Activated CD4-positive, alpha-beta T cell treated with anti-CD3 and anti-CD28 coated beads, Interleukin-2, amount 10 ng/mL, durations not matched to agents 24 days and 14 days (primary cell): ENCODE measurements at places on chromosomes 13 and 19.

DNA sequence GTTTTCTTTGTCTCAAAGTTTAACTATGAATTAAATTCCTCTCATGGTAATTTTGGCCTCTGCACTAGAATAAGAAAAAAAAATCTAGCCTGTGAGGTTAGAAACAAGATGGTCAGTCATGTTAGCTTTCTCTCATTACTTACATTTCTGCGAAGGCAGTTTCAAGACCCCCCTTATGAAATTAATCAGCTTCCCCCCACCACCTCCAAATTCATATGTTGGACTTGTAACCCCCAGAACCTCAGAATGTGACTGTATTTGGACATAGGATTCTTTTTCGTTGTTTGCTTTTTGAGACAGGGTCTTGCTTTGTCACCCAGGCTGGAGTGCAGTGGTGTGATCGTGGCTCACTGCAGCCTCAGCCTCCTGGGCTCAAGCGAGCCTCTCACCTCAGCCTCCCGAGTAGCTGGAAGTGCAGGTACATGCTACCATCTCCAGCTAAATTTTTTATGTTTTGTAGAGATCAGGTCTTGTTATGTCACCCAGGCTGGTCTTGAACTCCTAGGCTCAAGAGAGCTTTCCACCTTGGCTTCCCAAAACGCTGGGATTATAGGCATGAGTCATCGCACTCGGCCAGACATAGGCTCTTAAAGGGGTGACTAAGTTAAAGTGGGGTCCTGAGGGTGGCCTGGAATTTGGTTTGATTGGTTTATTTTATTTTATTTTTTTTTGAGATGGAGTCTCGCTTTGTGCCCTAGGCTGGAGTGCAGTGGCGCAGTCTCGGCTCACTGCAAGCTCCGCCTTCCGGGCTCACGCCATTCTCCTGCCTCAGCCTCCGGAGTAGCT is 1.4 kb downstream of the PLA2G4C start:
- DNase-seq, result no peak

- DNase-seq, result no peak
Observed at GRCh38 chr13:113186061-113186900, 22.2 kb downstream of the PCID2 start.

DNA sequence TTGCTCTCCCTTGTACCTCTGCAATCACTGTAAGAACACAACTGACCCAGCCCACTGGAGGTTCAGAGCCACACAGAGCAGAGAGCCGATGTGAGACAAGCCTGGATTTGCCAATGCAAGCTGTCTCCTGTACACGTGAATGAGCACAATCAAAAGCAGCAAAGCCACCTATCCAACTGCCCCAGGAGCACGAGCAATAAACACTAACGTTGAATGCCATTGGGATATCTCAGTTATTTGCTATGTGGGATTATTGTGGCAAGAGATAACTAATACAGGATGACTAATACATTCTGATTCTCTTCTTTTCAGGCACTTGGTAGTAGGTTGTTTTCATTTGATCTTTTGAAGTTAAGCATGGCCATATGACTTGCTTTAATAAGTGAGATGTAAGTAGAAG is 85.2 kb upstream of the FAM216B start:
- DNase-seq, result no peak

DNA sequence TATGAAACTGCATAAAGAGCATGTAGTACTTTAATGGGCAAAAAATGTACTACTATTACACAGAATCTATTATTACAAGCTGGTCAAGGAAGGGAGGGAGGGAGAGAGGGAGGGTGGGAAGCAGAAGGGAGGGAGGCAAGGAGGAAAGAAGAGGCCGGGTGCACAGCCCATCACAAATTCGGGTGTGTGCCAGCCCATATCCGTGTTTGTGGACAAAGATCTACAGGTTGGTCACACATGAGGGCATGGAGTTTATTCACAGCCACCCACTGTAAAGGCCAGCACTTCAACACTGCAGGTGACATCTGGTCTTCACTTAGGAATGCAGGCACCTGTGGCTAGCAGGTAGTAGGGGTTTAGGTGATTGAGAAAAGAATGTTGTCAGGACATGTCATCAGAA is 352.5 kb upstream of the NBEA start:
- DNase-seq, result no peak

DNA sequence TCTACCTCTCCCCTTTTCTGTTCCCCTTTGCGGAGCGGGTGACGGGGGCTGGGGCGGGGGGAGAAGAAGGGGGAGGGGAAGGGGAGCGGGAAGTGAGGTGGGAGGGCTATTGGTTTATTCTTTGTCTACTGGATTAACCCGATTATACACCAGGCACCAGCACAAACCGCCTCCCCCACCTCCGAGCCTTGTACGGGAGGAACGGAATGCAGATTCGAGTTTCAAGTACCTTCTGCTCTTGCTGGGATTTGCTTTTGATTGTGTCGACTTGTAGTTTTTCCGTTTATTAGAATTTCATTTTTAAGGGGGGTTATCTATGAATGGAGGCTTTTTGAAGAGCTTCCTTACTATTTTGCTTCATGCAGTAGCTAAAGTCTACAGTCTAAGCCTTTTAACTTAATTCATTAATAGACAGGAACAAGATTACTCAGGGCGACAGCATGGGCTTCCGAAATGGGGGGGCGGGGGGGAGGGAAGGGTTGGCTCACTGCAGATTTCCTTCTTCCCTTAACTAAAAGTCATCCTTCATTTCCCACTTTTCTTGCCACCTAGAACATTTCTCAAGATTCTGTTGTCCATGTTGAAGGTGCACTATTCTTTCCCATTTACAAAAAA is 937 bp upstream of the SPRY2 start:
- no peak for DNase-seq

DNA sequence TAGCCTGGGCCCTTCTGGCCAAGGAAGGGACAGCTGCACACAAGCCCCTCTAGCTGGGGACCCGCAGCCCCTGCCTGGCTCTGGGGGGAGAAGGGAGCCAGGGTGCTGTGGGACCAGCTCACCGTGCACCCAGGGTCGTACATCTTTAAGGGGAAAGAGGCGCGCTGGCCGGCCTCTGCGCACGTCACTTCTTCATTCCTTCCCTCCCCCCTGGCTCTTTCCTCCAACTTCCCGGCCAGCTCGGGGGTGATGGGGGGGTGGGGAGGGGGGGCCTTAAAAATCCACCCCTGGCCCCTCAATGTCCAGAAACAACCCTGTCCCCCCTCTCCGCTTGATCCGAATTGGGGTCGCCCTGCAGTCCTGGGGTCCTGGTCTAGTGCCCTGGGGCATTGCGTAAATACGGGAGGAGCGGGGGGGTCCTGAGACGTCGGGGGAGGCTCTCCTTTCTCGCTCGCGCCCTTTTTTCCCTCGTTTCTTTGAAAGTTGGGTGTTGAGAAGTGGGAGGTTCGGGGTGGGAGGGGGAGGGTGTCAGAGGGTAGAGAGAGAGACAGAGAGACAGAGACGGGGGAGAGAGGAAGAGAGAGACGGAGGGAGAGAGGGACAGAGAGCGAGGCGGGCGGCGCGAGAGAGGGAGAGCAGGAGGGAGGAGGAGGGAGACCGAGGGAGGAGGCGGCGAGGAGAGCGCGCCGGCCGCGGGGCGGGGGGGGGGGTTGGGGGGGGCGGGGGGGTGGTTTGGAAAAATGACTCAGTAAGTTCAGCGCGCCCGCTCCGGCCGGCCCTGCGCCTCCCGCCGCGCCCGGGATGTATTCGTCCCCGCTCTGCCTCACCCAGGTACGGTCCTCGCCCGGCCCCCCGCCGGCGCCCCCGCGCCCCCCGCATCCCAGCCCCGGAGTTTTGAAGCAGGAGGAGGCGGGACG is at the start of gene NFIC:
NFIC (plus strand) TSS at position 748 of the 917 bp plus-strand sequence; CDS start at position 802, 54 bp downstream.
- peak; percentile 61 for DNase-seq

DNA sequence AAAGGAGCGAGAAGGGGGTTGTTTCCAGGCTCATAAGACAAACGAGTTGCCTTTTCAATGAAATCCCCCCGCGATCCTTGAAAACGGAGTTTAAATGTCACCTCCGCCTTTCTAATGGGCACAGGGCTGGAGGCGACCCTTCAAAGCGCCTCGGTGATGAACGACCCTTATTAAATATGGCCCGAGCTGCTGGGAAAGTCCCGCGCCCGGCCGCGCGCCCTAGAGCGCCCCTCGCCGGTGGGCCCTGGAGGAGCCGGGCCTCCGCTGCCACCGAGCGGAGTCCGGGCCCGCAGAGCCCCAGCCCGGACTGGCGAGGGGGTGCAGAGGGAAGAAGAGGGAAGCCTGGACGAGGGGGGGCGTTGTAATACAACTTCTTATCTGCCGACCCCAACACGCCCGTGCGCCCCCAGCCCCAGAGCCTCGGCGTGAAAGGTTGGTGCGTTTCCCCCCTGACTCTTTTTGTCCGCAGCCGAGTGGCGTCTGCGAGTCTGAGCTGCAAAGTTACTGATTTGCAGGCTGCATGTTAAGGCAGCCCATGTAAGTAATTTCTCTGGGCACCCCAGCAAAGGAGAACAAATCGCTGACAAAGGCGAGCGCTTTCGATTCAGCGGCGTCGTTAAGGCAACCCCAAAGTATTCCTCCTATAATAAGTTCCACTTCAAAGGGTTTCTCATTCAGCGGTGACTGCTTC is 11.9 kb downstream of the ZIC5 start:
- DNase-seq, result peak; percentile 71
